ENCODE measurements at places on chromosomes 12 and 14.

- no peak for DNase-seq
Measured at GRCh38 chr12:102638777-102639176, 158.4 kb upstream of the IGF1 start.

DNA sequence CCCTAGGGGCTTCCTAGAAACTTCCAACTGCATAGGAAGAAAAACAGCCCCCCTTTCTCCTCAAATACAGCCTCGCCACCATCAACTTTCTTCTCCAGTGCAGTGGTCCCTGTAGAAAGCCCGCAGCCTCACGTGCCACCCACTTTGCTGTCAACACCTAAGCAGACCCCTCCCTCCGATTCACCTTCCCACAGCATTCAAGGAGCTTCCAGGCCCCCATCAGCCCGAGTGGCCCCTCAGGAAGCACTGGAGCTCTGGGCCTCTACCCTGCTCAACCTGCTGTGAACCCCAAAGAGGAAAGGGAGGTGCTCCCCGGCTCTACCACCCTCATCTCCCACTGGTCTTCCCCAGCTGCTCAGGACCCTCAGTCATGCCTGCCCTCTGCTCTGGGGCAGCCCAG, 55.0 kb downstream of the RNF34 start:
- no peak for DNase-seq

DNA sequence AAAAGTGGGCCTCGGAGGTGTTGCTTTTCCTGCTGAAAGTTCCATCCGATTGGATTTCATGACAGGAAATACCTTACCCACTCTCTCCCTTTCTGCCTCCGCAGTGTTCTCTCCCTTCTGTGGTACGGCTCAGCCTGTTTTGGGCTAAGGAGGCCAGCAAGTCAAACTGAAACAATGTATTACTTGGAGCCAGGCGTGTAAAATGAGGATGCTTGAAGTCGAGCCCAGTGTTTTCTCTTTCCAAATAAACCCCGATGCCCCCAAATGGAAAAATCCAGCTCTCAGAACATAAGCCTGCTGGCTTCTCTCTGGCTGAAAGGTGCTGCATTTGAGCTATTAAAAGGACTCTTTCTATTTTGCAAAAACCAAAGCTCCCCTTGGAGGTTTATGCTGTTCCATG, 124.7 kb downstream of the ZNF664 start:
- no peak for DNase-seq

- DNase-seq: no peak
Measured at GRCh38 chr12:40123496-40123895, 17.6 kb upstream of the SLC2A13 start.

GRCh38 chr12:7835766-7836165, 36.9 kb downstream of the SLC2A14 start:
- no peak for DNase-seq

DNA sequence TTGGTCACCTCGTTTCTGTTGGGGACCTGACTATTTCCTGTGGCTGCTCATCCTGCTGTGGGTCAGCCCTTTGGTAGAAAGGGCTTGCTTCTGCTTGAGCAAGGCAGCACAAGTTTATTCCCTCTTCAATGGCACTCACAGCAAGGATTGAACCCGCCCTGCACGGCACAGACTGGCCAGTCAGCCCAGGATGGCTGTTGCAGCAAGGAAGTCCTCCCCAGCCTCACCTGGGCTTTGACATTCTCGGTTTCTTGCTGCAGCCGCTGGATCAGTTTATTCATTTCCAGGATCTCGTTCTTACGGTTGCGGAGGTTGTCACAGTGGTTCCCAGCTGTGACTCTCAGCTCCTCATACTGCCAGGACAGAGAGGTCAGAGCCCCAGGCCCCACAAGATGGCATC, 9.5 kb downstream of the KRT82 start:
- DNase-seq: no peak
